ENCODE measurements at places on chromosomes 5 and 9.
A peak's percentile ranks its signal among the peaks of the same experiment; 100 is the strongest.

GRCh38 chr5:11491404-11492075, 412.7 kb downstream of the CTNND2 start:
- DNase-seq: no peak

- no peak for DNase-seq
Measured at GRCh38 chr9:34119713-34120112, 6.8 kb downstream of the DCAF12 start.

DNA sequence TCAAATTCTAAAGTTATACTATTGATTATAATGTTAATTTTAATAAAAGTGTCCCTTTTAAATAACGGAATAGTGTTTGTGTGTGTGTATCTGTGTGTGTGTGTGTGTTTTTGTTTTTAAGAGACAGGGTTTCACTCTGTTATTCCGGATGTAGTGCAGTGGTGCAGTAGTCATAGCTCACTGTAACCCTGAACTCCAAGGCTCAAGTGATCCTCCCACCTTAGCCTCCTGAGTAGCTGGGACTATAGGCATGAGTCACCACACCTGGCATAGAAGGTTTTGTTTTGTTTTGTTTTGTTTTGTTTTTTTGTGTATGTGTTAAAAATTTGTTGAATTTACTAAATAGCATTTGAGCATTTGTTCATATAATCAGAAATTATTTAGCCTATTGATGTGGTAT, 64.6 kb downstream of the YTHDC2 start:
- no peak for DNase-seq

- no peak for DNase-seq
Measured at GRCh38 chr9:89380437-89381307, 62.4 kb downstream of the SECISBP2 start.

DNA sequence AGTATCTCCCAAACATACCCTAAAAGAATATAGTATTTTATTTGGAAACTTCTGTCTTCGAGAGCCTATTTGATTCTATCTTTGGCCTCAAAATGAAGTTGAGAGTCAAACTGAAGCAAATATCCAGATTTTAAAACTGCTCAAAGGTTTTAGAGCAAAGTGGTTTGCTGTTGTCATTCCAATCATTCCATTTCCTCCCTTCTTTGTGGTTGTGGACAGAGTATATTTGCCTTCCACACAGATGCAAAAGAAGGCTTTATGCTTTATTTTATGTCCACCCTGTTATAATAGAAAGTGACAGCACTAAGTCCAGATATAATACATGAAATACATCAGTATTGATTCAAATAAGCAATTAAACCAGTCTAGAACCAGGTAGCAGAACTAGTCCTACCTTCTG, 12.4 kb downstream of the GZMK start:
- DNase-seq: no peak

GRCh38 chr9:92950359-92950955, 3.1 kb downstream of the FGD3 start:
- no peak for DNase-seq

DNA sequence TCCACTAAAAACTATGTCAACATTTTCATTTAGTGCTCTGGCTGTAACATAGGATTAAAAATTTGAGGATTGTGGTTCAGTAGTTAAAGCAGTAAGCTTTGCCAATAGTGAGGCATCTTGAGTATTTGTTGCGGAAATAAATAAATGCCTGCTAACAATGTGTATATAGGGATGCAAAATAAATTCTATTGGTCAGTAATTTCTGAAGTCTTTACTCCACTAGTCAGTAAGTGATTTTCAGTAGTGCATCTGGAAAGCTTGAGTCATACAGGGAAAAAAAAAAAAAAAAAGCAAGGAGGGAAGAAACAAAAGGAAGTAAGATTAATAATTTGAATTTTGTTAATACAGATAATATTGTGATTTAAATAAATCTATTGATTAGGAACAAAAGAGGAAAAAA, 21.0 kb downstream of the NIPBL start:
- peak; percentile 25 for DNase-seq
